AG08396 (cell line): ENCODE measurements at places on chromosomes 11 and 22.

DNA sequence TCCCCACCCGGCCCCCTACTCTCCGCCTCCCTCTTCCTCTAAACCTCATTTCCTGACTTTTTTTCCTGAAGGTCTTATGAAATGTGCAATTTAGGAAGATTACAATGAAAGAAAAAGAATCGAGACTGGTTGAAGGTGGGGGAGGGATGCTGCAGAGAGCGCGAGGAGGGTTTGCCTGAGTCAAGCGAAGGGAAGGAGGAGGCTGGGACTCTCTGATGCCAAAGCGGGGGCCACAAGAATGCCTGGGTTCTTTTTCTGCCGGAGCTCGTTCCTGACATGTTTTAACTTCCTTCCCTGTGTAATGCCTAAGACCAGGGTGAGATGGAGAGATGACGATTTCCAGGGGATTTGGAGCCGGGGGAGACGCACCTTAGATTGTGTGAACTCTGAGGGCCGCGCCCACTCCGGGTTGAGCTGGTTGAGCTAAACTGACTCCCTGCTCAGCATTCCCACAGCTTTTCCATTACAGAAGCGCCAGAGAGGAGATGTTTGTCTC is 270.5 kb upstream of the SORL1-AS1 start:
- DNase-seq: no peak

- no peak for DNase-seq
Observed at GRCh38 chr11:116636341-116636929, 136.4 kb downstream of the BUD13 start.

DNA sequence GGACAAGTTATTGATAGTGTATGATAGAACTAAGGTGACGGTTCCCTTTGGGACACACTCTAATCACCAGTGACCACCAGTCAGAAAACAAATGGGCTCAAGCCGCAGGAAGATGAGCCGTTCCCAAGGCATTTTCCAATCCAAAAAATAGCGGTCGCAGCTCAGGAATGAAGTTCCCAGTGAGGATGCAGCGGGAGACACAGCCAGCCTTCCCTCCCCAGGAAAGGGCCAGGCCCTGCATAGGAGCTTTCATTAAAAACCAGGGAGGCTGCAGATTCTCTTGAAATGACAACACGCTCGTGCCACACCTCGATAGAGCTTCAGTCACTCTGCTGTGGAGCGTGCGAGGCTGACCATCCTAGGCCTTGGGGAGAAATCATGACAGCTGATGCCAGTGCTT is 65.8 kb upstream of the WNT7B start:
- no peak for DNase-seq

GRCh38 chr11:5232821-5233220 is 1.5 kb downstream of the HBD start:
- no peak for DNase-seq

DNA sequence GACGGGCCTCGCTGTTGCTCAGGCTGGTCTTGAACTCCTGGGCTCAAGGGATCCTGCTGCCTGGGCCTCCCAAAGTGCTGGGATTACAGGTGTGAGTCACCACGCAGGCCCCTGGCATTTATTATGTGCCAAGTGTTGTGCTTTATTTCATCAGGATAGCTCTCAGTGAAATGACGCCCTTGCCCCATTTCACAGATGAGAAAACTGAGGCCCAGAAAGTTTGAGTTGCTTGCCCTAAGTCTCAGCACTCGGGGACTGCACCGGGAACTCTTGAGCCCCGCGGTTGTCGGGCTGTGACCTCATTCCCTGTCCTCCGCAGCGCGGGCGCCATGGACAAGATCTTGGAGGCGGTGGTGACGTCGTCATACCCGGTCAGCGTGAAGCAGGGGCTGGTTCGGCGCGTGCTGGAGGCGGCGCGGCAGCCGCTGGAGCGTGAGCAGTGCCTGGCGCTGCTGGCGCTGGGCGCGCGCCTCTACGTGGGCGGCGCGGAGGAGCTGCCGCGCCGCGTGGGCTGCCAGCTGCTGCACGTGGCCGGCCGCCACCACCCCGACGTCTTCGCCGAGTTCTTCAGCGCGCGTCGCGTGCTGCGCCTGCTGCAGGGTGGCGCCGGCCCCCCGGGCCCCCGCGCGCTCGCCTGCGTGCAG is 7.3 kb downstream of the USP35 start:
- DNase-seq: no peak

GRCh38 chr11:15742626-15743519 is 613.5 kb downstream of the SOX6 start:
- peak; percentile 11 for DNase-seq

DNA sequence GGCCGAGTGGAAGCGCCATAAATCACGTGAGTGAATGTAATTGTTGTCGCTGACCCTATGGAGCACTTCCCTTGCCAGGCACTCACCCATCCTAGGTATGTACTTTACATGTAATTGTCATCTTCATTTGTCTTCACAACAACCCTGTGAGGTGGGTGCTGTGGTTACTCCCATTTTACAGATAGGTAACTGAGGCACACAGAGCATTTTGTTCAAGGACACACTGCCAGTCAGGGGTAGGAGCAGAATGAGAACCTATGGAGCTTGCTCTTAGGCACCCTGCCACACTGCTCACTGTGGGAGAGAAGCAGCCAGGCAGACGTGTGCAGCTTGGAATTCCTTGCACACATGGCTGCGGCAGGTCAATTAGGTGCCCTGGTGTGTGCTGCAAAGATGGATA is 785 bp upstream of the EFCAB6 start:
- no peak for DNase-seq

DNA sequence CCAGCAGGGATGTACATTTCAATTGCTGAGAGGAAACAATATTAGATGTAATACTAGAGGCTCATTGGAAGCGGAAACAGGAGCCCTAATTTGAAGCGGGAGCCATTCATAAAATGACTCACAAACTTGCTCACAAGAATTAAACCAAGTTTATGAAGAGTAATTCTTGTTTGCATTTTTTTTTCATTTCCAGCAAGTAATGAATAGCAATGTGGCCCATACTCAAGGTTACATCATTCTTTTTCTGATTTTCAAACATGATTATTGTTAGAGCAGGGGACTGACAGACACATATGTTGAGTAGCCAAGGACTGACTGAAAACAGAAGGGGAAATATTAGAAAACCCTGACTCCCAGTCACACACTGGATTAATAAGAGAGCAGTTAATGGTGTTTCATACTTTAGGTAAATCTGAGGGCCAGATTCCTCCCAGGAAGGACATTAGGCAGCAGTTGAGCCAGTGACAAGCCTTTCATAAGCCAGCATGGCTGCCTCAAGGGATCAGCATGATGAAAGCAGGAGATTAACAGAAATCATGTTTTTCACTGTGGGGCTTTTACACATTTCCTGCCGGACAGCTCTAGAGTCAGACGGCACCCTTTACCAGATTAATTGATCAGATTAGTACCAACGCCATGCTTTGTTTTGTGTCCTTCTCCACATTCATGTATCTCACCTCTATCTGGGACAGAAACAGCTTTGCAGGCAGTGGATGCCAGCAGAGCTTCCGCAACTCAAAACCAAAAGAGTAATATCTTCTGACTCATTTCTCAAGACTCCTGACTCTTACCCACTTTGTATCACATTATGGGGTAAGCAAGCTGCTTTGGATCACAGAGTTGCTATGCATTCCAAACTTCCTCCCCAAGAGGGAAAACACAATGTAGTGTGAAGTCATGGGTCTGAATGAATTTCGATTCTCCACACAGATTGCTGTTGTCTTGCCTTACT is 831.6 kb downstream of the KCNA4 start:
- DNase-seq: peak; percentile 70

GRCh38 chr11:60348116-60348515 is 21.1 kb downstream of the MS4A6E start:
- DNase-seq: no peak

GRCh38 chr11:18566406-18566805 is 22.1 kb downstream of the UEVLD start:
- DNase-seq: no peak

DNA sequence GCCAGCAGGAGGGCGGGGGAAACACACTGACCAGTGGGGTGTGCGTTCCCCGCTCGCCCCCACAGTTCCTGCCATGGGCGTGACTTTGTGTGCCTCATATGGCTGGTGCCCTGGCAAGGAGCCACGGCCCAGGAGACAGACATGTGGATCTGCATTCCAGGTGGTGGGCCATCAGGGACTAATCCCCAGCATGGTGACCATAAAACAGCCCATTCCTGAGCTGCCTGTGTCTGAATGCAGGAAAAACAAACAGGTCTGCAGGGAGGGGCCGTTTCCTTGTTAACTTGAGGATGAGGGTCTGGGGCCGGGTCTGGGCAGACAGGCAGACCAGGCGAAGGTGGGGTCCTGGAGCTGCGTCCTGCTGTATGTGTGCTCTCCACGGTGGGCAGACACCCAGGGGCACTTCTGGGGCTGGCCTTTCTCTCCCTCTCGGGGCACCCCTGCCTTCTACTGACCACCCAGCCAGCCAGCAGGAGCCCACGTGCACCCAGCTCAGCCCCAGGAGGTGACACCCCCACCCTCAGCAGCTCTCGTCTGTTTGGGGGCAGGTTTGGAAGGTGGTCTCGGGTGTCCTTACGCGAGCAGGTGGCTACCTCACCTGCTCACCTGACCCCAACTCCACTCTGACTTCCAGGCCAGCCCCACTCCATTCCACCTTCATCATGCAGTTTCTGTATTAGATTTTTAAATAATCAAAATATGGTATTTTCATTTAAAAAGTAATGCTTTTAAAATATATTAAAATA is 120.3 kb downstream of the KCNQ1OT1 start:
- no peak for DNase-seq

DNA sequence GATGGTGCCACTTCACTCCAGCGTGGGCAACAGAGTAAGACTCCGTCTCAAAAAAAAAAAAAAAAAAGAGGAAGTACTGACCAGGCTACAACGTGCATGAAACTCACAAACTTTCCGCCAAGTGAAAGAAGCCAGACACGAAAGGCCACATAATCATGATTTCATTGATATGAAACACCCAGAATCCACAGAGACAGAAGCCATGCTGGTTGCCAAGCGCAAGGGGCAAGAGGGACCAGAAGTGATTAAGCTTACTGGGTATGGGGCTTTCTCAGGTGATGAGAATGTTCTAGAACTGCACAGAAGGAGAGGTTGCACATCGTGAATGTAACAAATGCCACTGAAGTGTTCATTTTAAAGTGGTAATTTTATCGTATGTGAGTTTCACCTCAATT is 60.9 kb downstream of the CELSR1 start:
- DNase-seq: no peak

- DNase-seq: no peak
Observed at GRCh38 chr22:30192427-30192826, 54.1 kb downstream of the LIF start.

DNA sequence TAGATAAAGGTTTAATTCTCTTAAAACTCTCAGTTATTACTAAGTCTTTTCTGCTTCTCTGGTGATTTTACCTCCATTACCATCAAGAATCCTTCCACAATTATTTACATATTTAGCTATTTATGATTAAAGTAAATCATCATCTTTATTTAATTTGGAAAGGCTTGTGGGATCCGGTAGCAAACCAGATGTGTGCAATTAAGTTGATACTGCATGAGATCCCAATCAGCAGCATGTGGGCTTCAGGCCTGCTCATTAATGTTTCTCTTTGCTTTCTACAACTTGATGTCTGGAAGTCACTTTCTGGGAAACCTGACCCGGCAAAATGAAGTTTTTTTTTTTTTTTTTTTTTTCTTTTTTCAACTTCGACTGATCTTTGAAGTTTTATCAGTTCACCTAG is 558.4 kb upstream of the ANO5 start:
- no peak for DNase-seq

GRCh38 chr22:27065279-27065678 is 407.9 kb downstream of the MIAT start:
- no peak for DNase-seq

- DNase-seq: no peak
Observed at GRCh38 chr11:217704-218103, 10.2 kb downstream of the RIC8A start.

DNA sequence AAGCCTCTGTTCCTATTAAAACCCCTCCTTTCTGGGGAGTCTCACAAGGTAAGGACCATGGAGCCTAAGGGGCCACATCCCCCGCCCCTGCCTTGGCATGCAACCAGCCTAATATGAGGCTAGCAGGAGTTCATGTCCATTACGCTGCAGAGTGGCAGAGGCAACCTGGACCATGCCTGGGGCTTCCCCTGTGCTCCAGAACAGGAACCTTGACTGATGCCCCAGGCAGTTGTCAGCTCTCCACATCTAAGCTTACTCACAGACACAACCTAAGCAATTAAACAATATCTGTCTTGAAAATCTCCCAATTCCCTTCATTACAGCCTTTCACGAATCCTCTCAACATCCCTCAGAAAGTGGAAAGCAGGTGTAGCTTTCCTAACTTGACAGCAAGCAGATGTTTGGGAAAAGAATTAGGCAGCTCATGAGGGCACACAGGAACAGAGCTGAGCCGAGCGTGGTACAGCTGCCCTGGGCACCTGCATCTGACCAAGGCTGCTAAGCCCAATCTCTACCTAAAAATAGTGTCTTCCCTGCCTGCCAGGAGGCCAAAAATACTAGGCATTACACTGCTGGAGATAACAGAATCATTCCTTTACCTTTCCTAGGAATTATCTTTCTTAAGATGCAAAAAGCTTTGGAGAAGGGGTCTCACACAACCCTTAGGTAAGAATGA is 20.8 kb downstream of the C11orf71 start:
- DNase-seq: no peak

GRCh38 chr11:120424970-120425332 is 86.6 kb upstream of the GRIK4 start:
- DNase-seq: no peak

DNA sequence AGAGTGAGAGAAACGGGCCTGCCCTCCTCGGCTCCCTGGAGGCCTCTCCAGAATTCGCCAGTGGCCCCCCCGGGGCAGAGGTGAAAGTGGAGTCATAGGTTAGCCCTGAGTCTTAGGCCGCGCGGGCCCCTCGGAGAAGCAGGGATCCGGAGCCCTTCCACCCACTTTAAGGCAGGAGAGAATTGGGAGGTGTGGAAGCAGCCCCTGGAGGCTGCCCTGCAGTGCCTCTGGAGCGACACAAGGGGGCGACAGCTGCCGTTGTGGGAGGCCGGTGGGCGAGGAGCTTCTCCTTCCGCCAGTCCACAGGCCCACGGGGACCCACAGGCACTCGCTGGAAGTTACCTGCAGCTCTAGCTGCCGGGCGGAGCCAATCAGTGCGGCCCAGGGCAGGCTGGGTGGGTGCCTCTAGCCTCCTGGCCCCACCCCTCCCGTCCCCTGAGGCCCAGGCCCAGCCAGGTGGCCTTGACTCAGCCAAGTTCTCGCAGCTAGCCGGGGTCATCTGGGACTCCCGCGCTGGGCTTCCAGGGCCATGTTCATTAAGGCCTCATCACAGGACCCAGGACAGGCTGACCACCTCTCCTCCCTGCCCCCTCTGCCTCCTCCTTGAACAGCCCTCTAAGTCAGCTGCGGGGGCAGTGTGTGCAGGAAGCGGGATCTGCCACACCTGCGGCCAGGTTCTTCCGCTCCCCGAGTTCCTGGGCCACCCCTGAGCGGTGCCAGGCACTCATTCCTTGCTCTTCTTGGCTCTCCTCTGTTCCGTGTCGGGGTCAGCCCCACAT is 5.0 kb downstream of the DGKZ start:
- peak; percentile 67 for DNase-seq

DNA sequence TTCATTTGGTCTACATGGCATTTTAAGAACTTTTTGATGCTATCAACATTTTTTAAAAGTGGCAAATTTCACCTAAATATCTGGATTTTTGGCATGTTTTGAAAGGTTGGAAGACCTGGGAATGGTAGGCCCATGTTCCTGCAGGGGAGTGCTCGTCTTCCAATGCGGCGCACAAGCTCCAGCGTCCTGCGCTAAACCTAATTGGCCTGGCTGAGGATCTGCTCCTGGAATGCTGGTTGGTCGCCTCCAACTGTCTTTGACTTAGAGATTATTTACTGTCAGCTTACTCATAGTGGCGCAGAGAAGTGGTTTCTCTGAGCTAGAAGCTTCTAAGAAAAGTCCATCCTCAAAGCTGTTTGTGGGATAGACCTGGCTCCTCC is 626 bp upstream of the LIMK2 start:
- DNase-seq: no peak
